Activated CD8-positive, alpha-beta memory T cell treated with anti-CD3 and anti-CD28 coated beads for 1 hour (primary cell): ENCODE measurements at places on chromosomes 7 and 10.

DNA sequence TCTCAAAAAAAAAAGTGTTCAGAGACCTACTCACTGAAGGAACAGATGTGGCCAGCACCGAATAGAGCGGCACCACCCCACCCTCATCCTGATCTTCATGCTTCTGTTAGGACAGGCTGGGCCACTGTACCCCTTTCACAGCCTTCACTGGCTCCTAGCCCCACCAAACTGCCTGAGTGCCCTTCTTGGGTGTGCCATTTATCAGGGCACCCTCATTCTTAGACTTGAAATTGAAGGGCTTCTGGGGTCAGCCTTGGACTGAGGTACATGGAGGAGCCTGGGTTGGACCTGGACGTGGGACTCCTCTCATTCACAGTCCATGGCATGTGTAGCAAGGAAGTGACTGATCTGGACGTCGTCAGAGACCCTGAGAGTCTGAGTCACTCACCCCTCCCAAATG is 190.3 kb downstream of the COBL start:
- DNase-seq: no peak

DNA sequence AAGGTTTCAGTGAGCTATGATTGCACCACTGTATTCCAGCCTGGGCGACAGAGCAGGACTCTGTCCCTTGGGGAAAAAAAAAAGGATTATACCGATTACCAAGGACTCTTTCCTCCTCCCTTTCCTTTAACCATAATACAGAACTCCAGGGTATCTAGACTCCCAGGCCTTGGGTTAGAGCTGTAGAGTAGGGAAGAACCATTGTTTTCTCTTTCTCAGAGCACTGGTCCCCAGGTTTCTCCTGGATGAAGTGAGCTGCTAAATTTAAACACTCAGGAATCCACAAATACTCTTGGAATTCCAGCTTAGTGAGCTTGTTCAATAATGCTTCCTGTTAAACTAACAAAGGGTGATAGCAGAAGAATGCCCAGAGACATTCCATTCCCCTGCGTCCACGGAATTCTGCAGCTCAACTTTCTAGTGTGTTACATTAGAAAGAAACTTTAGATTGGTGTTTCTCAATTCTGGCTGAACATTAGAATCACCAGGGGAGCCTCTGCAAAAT is 14.6 kb upstream of the RPEL1 start:
- DNase-seq: no peak

- DNase-seq: no peak
These were observed 20.4 kb upstream of the GPR37 start for GRCh38 chr7:124785994-124786393.

GRCh38 chr7:41568135-41568534 is 134.8 kb downstream of the INHBA start:
- no peak for DNase-seq

- no peak for DNase-seq
These were observed 12.8 kb upstream of the ARID5B start for GRCh38 chr10:61888744-61889143.

DNA sequence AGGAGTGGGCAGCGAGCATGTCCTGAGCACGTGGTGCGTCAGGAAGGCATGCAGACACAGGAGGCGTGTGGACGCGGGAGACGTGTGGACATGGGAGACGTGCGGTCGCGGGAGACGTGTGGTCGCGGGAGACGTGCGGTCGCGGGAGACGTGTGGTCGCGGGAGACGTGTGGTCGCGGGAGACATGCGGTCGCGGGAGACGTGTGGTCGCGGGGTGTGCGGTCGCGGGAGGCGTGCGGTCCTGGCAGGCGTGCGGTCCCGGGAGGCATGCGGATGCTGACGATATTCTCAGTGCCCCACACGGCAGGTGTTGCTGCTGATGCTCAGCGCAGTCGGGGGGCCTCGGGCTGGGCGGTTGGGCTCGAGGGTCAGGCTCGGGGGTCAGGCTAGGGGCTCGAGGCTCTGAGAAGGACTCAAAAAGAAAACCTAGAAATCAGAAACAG is 94.2 kb downstream of the NKX6-2 start:
- DNase-seq: no peak

DNA sequence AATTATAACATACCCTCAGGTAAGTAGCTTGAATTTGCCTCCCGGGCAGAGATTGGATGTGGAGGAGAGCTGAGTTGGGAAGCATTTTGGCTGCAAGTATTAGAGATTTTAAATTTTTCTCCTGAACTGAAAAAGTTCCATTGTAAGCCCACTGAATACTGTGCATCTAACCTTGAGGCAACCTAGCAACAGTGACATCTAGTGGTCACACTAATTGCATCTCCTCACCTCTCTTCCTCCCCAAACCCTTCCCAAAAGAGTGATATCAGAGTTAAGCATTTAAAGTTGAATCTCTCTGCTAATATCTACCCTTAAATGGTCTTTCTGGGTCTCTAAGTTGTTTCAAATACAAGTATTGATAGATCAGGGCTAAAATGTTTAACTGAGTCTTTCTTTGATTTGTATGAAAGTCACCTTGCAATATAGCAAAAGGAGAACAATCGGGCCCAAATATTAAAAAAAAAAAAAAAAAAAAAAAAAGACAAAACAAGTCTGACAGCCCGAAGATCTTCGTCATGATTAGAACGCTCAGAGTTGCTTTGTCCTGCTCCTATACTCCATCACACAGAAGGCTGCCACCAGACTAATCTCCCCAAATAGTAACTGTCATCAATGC is 40.4 kb upstream of the DLX5 start:
- no peak for DNase-seq
